ENCODE measurements at places on chromosomes 7 and 10. TPM values are rescaled to one million over a fixed set of nuclear protein-coding genes. Genes with fewer than 3 reads are reported as not detected.

Gene VWDE
- total RNA-seq = 0.60 TPM

Gene C10orf67
- total RNA-seq = 0.11 TPM

Gene IL2RA
- not detected for total RNA-seq

Gene DDC
- 0.96 TPM for total RNA-seq

Gene C10orf53
- not detected for total RNA-seq

Gene KCND2
- total RNA-seq = not detected

Gene PDGFA
- 29.4 TPM for total RNA-seq

Gene ERV3-1
- total RNA-seq = 3.2 TPM

Gene HTR5A
- not detected for total RNA-seq

Gene LRRC17
- 0.22 TPM for total RNA-seq

Gene ASZ1
- not detected for total RNA-seq

Gene KLF6
- 82.0 TPM for total RNA-seq

Gene GJD4
- total RNA-seq = not detected

Gene SLC18A2
- total RNA-seq = not detected

Gene TMEM270
- not detected for total RNA-seq

Gene ZNF365
- total RNA-seq = 0.92 TPM

Gene IKZF1
- total RNA-seq = not detected

Gene AGAP3
- total RNA-seq = 72.2 TPM

Gene CCDC3
- 0.94 TPM for total RNA-seq

Gene GATA3
- total RNA-seq = 4.0 TPM

Gene PMS2
- total RNA-seq = 12.9 TPM

Gene HTRA1
- 64.3 TPM for total RNA-seq

Gene PDE6C
- not detected for total RNA-seq

Gene AS3MT
- 0.94 TPM for total RNA-seq

Gene PRSS37
- not detected for total RNA-seq
